Left ventricle myocardium inferior (tissue), 1 donor: ENCODE measurements at places on chromosomes 7 and 10. TPM values are rescaled to one million over a fixed set of nuclear protein-coding genes. Genes with fewer than 3 reads are reported as not detected.

GRCh38 chr7:120021085-120021484, 251.9 kb upstream of the KCND2 start:
- no peak overlapping the region for H3K4me3 ChIP-seq
- no peak overlapping the region for H3K27ac ChIP-seq
- no peak for DNase-seq
- H3K36me3 ChIP-seq: no peaks in the 10 kb centered on the region
- H3K27me3 ChIP-seq: no peaks in the 10 kb centered on the region

DNA sequence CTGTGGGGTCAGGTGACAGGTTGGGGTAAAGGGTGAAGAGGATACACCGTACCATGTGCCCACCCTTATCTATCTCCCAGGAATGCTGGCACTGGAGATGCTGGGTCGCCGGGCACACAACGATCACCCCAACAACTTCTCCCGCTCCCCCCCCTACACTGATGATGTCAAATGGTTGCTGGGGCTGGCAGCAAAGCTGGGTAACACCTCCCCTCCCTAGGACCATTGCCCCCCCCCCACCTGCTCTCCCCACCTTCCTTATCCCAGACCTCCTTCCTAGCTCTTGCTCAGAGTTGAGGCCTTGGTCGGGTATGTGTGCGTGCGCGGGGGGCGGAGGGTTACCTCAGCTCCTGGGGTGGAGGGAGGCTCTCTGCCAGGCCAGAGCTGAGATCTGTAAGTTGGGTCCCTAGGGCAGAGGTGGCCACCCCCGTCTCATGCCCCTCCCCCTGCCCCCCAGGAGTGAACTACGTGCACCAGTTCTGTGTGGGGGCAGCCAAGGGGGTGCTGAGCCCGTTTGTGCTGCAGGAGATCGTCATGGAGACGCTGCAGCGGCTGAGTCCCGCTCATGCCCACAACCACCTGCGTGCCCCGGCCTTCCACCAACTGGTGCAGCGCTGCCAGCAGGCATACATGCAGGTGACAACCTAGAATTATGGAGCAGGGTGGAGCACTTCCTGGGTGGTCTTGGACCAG, 10.7 kb downstream of the NDST2 start:
- H3K27me3 ChIP-seq: no peaks in the 10 kb centered on the region
- H3K27ac ChIP-seq: no peak overlapping the region
- H3K4me3 ChIP-seq: no peak overlapping the region
- peaks cover 100% of the 10 kb centered on the region for H3K36me3 ChIP-seq
- H3K4me1 ChIP-seq: no peaks in the 10 kb centered on the region
- DNase-seq: peak; percentile 12

DNA sequence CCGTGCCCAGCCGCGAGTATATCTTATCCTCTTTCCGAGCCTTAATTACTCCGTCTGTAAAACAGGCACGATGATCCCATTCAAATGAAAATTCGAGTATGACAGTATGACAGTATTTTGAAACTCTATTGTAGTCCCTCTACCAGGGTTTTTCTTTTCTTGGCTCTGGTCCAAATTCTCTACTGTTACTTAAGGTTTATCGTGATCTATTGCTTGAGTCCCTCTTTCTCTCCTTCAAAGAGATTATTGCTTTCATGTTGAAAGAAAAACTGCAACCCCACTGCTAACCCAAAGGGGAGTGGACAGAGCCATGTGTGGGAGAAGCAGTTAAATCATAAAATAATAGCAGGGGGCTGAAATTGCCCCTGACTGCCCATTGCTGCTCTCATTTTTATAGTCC, 1156.6 kb upstream of the AUTS2 start:
- H3K4me1 ChIP-seq: no peaks in the 10 kb centered on the region
- no peak overlapping the region for H3K27ac ChIP-seq
- H3K36me3 ChIP-seq: no peaks in the 10 kb centered on the region
- no peaks in the 10 kb centered on the region for H3K27me3 ChIP-seq
- H3K4me3 ChIP-seq: no peak overlapping the region

GRCh38 chr7:129643550-129644170, 32.1 kb downstream of the NRF1 start:
- no peaks in the 10 kb centered on the region for H3K27me3 ChIP-seq
- no peak for DNase-seq
- H3K27ac ChIP-seq: peak overlapping the region; percentile 30
- peaks cover 35% of the 10 kb centered on the region for H3K4me1 ChIP-seq
- H3K36me3 ChIP-seq: no peaks in the 10 kb centered on the region
- H3K4me3 ChIP-seq: peak overlapping the region; percentile 30

GRCh38 chr10:35916791-35917190, 274.7 kb upstream of the FZD8 start:
- H3K4me1 ChIP-seq: peaks cover 10% of the 10 kb centered on the region
- H3K4me3 ChIP-seq: no peak overlapping the region
- no peak for DNase-seq
- H3K27ac ChIP-seq: no peak overlapping the region
- no peaks in the 10 kb centered on the region for H3K36me3 ChIP-seq

DNA sequence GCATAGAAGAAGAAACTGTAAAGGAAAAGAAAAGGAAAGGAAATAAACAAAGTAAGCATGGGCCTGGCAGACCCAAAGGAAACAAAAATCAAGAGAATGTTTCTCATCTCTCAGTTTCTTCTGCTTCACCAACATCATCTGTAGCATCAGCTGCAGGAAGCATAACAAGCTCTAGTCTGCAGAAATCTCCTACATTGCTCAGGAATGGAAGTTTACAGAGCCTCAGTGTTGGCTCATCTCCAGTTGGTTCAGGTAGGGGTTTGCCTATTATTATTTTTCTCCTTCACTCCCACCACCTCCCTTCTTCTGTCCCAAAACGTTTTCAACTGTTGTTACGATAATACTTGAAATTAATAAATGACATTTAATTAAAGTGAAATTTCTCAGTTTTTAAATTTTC, 139.6 kb downstream of the MLLT10 start:
- H3K27me3 ChIP-seq: no peaks in the 10 kb centered on the region
- no peaks in the 10 kb centered on the region for H3K36me3 ChIP-seq
- H3K4me1 ChIP-seq: peaks cover 23% of the 10 kb centered on the region
- no peak overlapping the region for H3K4me3 ChIP-seq
- DNase-seq: no peak

DNA sequence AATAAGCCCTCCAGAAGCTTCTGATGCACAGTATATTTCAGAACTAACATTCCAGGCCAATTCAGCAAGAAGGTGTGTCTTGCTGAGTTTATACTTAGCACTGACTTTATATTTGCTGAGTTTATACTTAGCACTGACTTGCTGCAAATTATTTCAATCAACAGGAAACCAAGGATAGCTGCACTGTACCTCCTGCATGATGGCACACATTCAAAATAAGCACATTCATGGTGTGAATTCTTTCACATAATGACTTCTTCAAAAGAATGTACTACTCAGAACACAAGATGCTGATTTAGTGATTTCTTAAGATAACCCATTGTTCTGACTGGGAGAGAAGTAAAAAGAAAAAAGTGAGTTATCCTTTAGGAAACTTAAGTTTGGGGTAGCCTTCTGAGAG, 52.0 kb downstream of the JAZF1 start:
- DNase-seq: no peak
- H3K36me3 ChIP-seq: no peaks in the 10 kb centered on the region
- H3K4me3 ChIP-seq: no peak overlapping the region
- H3K27me3 ChIP-seq: no peaks in the 10 kb centered on the region

DNA sequence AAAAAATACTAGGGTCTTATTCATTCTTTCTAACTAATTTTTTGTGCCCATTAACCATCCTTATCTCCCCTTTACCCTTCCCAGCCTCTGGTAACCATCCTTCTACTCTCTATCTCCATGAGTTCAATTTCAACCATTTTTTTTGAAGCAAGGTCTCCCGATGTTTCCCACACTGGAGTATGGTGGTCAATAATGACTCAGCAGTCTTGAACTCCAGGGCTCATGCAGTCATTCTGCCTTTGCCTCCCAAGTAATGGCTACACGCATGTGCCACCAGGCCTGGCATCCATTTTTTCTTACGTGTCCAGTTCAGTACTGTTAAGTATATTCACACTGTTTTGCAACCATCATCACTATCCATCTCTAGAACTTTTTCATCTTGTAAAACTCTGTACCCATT, 60.4 kb downstream of the CYTH3 start:
- peaks cover 32% of the 10 kb centered on the region for H3K4me1 ChIP-seq
- no peaks in the 10 kb centered on the region for H3K27me3 ChIP-seq
- no peak overlapping the region for H3K4me3 ChIP-seq
- no peak overlapping the region for H3K27ac ChIP-seq

DNA sequence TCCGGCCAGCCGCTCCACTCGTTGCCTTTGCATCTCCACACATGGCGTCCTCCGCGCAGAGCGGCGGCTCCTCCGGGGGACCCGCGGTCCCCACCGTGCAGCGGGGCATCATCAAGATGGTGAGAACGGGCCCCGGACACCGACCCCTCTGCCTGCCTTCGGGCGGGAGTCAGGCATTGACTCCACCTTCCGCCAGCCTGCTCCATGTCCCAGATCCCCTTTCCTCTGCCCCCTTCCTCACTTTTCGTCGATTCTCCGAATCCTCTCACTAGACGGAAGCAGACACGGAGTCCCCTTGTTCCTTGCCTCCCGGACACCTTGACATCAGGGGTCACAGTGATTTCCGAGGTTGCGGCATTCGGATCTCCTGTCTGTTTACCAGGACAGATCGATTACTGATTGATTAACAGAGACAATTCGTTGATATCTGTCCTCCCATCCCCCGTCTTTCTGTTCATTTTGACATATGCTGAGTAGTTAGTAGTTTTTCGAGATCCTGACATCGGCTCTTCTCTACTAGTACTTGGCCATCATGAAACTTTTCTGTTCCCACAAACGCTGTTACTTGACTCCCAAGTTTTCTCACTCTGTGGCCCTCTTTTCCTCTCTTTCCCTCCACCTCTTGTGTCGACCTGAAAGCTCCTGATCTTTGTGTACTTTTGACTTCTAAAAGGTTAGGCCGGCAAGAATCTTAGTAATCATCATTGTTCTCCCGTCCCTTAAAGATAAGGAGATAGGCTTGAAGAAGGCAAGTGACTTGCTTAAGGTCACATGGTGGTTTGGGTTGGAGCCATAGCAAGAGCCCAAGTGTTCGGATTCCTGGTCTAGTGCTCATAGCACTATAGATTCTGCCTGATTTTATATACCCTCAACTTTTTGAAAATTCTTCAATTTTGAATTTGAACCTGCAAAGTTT, 597 bp downstream of the SND1 start:
- no peaks in the 10 kb centered on the region for H3K36me3 ChIP-seq
- H3K27me3 ChIP-seq: no peaks in the 10 kb centered on the region
- peak overlapping the region; percentile 95 for H3K27ac ChIP-seq

DNA sequence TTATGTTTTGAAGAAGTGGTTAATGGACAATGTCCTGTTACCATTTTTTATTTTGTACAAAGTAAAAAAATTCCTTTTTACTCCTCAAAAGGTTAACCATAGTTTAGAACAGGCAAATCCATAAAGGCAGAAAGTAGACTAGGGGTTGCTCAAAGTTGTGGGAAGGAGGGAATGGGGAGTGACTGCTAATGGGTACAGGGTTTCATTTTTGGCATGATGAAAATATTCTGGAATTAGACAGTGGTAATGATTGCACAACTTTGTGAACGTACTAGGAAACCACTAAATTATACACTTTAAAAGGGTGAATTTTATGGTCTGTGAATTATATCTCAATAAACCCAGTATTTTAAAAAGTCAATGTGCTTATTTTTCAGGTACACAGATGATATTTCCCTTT, 35.4 kb upstream of the CDK14 start:
- no peak overlapping the region for H3K27ac ChIP-seq
- H3K4me3 ChIP-seq: no peak overlapping the region
- no peaks in the 10 kb centered on the region for H3K4me1 ChIP-seq
- no peak for DNase-seq
- H3K27me3 ChIP-seq: no peaks in the 10 kb centered on the region

GRCh38 chr7:6202117-6202516, 70.3 kb downstream of the CYTH3 start:
- peaks cover 82% of the 10 kb centered on the region for H3K4me1 ChIP-seq
- H3K27me3 ChIP-seq: no peaks in the 10 kb centered on the region
- DNase-seq: no peak
- no peak overlapping the region for H3K4me3 ChIP-seq
- H3K27ac ChIP-seq: peak overlapping the region; percentile 36
- H3K36me3 ChIP-seq: no peaks in the 10 kb centered on the region

DNA sequence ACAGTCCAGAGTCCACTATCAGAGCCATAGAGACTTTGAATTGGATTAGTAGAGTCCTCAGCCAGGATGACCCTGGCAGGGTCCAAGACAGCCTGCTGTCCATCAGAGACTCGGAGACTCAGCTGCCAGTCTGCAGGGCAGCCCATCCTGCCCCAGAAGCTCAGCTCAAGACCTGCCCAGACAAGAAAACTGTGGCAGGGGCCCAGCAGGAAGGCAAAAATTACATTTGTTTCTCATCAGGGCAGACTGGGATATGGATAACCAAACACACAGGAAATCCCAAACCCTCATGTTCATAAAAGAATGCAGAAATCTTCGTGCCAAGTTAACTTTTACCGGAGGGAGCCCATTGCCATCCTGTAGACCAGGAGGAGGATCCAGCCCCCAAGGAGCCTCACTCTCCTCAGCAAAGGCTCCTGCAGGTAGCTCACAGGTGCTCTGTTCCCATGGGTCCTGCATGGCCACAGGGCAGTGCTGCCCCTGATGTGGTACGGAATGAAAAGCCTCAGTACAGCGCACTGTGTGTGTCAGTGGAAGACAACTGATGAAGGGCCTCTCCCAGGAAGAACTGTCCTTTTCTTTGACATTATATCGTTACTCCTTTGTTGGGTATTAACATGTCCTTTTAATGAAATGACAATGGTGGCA, 222.2 kb downstream of the KCNMA1 start:
- no peak overlapping the region for H3K4me3 ChIP-seq
- DNase-seq: no peak
- peaks cover 71% of the 10 kb centered on the region for H3K27me3 ChIP-seq
- no peaks in the 10 kb centered on the region for H3K4me1 ChIP-seq
- no peaks in the 10 kb centered on the region for H3K36me3 ChIP-seq

GRCh38 chr7:120233338-120233737, 39.6 kb upstream of the KCND2 start:
- H3K4me3 ChIP-seq: no peak overlapping the region
- no peak overlapping the region for H3K27ac ChIP-seq
- no peak for DNase-seq
- H3K4me1 ChIP-seq: no peaks in the 10 kb centered on the region

DNA sequence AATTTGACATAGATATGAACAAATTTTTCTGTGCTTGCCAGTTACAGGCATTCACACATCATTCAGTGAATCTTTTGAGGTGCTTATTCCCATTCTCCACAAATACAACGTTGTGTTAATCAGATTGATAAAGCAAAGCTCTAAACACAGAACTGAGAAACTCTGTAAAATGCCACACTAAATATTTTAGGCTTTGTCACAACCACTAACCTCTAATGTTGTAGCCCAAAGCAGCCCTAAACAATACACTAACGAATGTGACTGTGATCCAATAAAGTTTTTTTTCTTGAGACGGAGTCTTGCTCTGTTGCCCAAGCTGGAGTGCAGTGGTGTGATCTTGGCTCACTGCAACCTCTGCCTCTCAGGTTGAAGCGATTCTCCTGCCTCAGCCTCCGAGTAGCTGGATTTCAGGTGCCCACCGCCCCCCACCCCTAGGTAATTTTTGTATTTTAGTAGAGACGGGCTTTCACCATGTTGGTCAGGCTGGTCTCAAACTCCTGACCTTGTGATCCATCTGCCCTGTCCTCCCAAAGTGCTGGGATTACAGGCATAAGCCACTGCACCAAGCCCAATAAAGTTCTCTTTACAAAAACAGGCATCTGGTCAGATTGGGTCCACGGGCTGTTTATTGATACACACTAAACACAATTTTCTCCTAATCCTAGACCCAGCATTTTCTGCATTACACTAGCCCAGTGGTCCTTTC, 6.9 kb downstream of the CYCS start:
- no peak overlapping the region for H3K4me3 ChIP-seq
- H3K36me3 ChIP-seq: peaks cover 38% of the 10 kb centered on the region

GRCh38 chr10:118470470-118470869, 125.0 kb downstream of the PRLHR start:
- H3K27ac ChIP-seq: no peak overlapping the region
- H3K4me3 ChIP-seq: no peak overlapping the region
- H3K36me3 ChIP-seq: no peaks in the 10 kb centered on the region
- no peak for DNase-seq

Gene CABCOCO1
- total RNA-seq: not detected

Gene ELN
- total RNA-seq: 51.6 TPM
